ENCODE measurements at places on chromosomes 11 and 22.

DNA sequence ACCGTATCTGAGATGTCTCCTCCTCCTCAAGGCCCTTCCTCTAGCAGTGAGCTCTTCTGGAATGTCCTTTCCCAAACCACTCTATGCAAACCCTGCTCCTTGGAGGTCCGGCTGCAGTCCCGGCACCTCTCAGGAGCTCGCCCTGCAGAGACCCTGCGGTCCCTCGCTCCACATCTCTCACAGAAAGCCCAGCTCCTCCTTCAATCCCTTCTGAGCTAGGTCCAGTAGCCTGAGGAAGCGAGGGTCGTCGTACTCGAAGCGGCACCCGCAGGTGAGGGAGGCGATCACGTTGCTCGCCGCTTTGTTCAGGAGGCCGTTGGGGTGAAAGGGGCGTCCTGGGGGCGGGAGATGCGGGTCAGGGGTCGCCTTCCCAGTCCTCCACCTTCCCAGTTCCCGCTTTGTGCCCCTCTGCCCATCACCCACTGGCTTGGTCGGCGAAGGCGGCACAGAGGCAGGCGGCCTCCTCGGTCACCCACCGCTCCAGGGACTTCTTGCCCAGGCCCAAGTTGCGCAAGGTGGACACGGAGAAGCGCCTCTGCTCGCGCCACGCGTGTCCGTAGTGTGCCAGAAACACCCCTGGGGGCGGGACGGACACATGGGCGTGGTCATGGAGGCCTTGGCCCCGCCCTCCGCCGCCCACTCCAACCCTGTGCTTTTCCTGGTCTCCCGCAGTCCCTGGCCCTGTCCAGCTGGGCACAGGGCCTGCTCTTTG, 21.5 kb upstream of the CYP2D6 start:
- no peak for DNase-seq

- no peak for DNase-seq
Measured at GRCh38 chr22:35606916-35607315, 10.2 kb downstream of the MB start.

- no peak for DNase-seq
Measured at GRCh38 chr11:895331-896110, 15.1 kb downstream of the CHID1 start.

- no peak for DNase-seq
Measured at GRCh38 chr11:13317293-13318080, 39.9 kb downstream of the BMAL1 start.

DNA sequence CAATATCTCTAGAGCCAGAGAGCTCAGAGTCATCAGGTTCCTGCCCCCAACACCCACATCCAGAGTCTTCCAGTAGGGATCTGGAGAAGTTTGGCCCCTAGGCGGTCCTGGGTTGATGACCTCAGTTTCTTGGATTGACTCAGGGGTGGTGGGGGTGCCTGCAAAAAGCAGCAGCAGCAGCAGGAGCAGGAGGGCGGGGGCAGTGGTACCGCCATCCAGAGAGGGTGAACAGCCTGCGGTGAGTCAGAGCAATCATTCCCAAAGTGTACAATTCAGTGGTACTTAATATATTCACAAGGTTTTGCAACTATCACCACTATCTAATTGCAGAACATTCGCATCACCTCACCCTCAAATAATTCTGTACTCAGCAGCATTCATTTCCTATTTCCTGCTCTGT, 9.9 kb upstream of the SEC14L3 start:
- DNase-seq = peak; percentile 30

- no peak for DNase-seq
Measured at GRCh38 chr22:27306771-27307170, 494.8 kb downstream of the MN1 start.

DNA sequence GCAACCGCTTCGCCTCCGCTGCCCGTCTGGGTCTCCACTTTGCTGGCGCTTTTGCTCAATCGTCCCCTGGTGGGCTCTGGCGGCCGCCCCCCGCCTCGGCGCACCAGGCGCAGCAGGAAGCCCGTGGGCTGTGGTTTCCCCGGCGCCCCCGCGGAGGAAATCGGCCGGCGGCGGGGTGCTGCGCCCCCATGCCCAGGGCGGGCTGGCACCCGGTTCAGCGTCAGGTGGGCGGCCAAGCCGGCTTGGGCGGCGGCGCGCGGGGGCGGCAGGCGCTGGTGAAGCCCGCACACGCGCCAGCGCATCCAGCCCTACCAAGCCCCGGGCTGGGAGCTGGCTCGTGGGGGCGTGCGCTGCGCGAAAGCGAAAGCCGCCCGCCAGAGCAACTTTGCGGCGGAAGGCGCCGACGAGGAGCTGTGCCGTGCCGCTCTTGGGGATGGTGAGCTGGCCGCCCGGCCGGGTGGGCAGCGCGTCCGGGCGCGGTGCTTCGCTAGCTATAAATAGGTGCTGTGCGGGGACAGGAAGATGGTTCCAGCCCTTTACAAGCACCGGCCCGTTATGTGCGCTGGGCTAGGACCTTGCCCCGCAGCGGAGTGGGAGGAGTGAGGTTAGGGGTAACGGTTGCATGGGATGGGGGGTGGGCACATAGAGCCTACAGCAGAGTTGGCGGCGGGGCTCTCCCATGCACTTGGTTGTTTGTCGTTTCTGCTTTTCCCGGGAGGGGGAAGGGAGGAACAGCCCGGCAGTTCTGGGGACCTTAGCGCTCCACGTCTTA, 25.0 kb upstream of the SUSD2 start:
- DNase-seq = peak; percentile 32

DNA sequence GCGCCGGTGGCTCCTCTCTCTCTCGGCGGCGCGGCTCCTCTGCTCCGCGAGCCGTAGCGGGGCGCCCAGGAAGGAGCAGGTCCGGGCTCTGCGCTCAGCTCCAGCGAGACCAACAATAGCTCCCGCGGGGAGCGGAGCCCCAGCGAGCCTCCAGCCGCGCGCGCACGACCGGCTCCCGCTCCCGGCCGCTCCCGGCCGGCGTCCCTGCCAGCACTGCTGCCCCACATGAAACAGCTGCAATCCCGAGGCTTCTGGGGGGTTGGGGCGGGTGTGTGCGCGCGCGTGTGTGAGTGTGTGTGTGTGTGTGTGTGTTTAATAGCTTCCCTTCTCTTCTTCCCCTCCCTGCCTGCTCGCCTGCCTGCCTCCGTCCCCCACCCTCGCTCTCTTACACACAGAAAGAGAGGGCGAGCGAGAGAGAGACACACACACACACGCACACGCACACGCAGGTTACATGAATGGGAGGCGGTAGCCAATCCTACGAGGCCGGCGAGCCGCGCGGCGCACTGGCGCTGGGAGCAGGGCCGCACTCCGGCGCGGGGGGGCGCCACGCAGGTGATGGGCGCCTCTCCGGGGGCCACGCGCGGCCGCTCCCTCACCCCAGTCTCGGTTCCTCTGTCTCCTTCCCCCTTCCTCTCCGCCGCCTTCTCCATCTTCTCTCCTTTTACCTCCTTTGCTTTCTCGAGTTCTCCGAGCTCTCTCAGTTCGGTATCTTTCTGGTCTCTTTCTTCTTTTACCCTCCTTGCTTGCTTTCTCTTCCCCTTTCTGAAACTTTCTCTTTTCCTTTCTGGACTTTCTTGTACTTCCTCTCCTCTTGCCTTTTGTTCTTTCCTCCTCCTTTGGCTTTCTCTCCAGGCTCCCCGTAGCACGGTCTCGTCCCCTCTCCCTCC, at the start of gene TENM4:
Gene TENM4 (minus strand): TSS at position 460 of the 890 bp plus-strand sequence. CDS start 371,086 bp downstream, outside the sequence.
- peak; percentile 91 for DNase-seq

DNA sequence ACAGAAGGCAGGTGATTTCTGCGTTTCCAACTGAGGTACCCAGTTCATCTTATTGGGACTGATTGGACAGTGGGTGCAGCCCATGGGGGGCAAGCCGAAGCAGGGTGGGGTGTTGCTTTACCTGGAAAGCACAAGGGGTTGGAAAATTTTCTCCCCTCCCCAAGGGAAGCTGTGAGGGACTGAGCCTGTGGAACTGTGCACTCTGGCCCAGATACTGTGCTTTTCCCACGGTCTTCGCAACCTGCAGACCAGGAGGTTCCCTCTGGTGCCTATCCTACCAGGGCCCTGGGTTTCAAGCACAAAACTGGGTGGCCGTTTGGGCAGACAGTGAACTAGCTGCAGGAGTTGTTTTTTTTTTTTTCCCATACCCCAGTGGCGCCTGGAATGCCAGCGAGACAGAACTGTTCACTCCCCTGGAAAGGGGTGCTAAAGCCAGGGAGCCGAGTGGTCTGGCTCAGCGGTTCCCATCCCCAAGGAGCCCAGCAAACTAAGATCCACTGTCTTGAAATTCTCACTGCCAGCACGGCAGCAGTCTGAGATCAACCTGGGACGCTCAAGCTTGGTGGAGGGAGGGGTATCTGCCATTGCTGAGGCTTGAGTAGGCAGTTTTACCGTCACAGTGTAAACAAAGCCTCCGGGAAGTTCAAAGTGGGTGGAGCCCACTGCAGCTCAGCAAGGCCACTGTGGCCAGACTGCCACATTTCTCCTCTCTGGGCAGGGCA, 97.2 kb downstream of the JRKL start:
- DNase-seq = peak; percentile 14

DNA sequence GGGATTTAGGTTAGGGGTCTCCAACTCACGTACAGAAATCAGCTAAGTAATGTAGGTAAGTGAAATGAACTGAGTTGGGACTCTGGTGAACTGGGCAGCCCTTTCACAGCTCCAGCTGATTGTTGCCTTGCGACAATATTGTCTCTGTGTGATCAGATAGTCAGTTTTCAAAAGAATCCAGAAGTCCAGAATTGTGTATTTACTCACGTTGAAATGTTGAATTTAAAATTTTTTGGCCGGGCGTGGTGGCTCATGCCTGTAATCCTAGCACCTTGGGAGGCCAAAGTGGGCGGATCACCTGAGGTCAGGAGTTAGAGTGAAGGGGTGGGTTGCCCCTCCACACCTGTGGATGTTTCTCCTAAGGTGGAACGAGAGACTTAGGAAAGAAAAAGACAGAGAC, 18.8 kb upstream of the WDR74 start:
- DNase-seq = no peak

GRCh38 chr11:832529-833113, at the start of gene CD151:
Gene CD151, plus strand, starts transcription at chr11:832952. Its CDS starts 3,118 bp downstream, at chr11:836070.
- peak; percentile 52 for DNase-seq

- no peak for DNase-seq
Measured at GRCh38 chr11:61109671-61110070, 7.4 kb downstream of the CD5 start.

- DNase-seq = peak; percentile 59
Measured at GRCh38 chr11:33065445-33066178, 26.2 kb downstream of the TCP11L1 start.

- DNase-seq = no peak
Measured at GRCh38 chr11:86988351-86988881, 33.2 kb upstream of the FZD4 start.

DNA sequence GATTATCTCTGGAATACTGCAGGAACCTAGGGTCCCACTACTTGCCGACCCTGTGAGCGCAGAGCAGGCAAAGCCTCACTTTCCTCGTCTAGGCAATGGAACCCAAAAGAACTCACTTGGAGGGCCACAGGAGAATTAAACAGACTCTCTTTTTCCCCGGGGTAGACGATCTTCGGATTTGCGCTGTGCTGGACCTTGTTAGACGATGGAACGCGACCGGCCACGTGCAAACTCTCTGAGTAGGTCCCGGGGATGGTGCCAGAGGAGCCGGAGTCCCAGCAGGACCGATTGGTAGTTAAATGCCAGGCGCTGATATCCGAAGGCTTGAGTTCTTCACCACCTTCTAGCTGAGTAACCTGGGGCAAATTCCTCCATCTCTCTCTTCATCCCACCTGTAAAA, 1.0 kb upstream of the SLC1A2 start:
- peak; percentile 3 for DNase-seq

- DNase-seq = no peak
Measured at GRCh38 chr11:66878474-66878873, 21.6 kb downstream of the LRFN4 start.

GRCh38 chr22:35540595-35541253, at the start of gene RASD2:
Gene RASD2, plus strand, starts transcription at chr22:35540831. Its CDS starts 5,979 bp downstream, at chr22:35546810.
- DNase-seq = no peak

DNA sequence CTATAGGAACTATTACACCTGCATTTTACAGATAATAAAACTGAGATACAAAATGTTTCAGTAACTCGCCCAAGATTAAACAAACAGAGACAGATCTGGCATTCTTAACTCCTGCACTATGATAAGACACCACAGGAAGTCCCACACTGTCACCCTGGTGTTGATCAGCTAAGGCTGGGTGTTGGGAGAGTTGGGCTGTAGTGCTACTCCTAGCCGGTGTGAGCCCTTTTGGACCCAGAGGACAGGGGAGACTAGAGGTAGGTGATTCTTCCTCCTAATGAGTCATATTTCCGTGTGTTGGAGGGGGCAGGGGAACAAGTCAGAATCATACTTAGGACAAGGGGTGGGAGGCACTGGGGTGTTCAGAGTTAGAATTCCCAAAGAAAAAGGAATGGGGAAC, 353.2 kb upstream of the TENM4 start:
- no peak for DNase-seq

- no peak for DNase-seq
Measured at GRCh38 chr11:30917266-30917665, 331.1 kb upstream of the MPPED2 start.

GRCh38 chr11:126268708-126269579, at the start of the genes FOXRED1 and SRPRA:
Gene FOXRED1, plus strand, starts transcription at chr11:126269154. Its CDS starts 53 bp downstream, at chr11:126269207.
Gene SRPRA, minus strand, starts transcription at chr11:126268895. Its CDS starts 91 bp downstream, at chr11:126268804.
- DNase-seq = peak; percentile 99

DNA sequence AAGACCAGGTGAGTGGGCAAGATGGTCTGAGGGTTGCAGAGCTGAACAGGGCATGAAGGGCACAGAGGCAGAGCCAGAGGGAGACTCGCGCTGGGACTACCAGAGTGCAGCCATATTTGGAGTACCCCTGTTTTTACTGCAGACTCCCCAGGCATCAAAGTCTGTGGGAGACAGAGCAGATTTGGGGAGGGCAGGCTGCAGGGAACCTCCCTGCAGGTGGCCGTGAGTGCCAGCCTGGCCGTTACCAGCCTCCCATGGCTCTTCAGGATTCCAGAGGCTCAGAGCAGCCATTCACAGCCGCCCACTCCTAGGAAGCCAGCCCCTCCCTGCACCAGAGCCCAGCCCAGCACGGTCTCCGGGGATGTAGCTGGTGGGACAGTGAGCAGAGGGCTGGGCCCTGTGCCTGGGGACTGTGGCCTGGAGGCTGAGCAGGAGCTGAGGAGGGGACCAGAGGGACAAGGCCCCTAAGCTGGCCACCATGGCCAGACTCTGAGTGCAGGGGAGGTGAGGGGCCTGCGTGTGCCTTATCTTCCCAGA, at the start of gene SEPTIN3:
Gene SEPTIN3 (plus strand): TSS at position 334 of the 537 bp plus-strand sequence. CDS start 2,050 bp downstream, outside the sequence.
- no peak for DNase-seq

DNA sequence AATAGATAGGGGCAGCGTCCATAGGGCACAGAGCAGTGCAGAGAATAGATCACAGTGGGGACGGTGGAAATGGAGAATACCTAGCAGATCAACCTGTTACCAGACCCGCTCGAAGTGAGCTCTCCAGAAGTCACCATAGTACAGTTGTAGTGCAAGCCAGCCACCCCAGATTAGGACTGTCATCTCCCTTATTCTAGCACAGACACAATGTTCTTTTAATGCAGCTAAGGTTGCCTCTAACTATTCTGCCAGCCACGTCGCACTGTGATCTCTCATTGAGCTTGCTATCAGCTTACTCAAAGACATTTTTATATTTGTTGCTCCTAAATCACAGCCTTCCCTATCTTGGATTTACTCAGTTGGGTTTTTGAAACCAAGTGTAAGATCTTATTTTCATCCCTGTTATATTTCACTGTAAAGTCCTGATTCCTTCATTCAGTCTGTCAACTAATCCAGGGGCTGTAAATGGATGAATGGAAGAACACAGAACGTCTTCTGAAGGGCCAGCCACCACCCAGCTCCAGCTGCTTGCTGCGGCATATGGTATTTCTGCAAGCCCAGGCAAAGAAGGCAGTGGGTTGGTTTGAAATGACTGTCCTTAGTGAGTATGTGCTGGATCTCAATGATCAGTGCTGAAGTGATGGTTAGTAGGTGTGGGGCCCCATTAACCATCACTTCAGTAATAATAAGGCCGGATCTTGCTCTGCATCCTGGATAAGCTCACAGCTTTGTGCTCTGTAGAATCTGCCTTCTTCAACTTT, 3.4 kb downstream of the PARVA start:
- DNase-seq = no peak

- no peak for DNase-seq
Measured at GRCh38 chr22:36730176-36730858, 26.8 kb upstream of the CACNG2 start.

GRCh38 chr22:18069041-18069440, 8.7 kb upstream of the PEX26 start:
- no peak for DNase-seq
